ENCODE measurements at places on chromosomes 2 and 18. TPM values are rescaled to one million over a fixed set of nuclear protein-coding genes. Genes with fewer than 3 reads are reported as not detected.

CCDC102B gene
- total RNA-seq: 6.1 TPM

REG1B gene
- not detected for total RNA-seq

SAG gene
- total RNA-seq: not detected

SIX3 gene
- total RNA-seq: not detected

HDHD2 gene
- 42.3 TPM for total RNA-seq

KLHL41 gene
- total RNA-seq: 163 TPM

XDH gene
- 0.05 TPM for total RNA-seq

BOLL gene
- not detected for total RNA-seq

HAUS1 gene
- total RNA-seq: 6.4 TPM

GPAT2 gene
- 5.3 TPM for total RNA-seq

ALK gene
- 0.14 TPM for total RNA-seq

ANKRD30BL gene
- not detected for total RNA-seq

GPR45 gene
- not detected for total RNA-seq

GRCh38 chr2:231648579-231649174 is 56.0 kb downstream of the TEX44 start:
- DNase-seq: peak; percentile 70

GRCh38 chr2:219688560-219689445 is 61.4 kb downstream of the SLC4A3 start:
- no peak for DNase-seq

- no peak for DNase-seq
Observed at GRCh38 chr2:201057087-201057521, 14.4 kb downstream of the HYCC2 start.

DNA sequence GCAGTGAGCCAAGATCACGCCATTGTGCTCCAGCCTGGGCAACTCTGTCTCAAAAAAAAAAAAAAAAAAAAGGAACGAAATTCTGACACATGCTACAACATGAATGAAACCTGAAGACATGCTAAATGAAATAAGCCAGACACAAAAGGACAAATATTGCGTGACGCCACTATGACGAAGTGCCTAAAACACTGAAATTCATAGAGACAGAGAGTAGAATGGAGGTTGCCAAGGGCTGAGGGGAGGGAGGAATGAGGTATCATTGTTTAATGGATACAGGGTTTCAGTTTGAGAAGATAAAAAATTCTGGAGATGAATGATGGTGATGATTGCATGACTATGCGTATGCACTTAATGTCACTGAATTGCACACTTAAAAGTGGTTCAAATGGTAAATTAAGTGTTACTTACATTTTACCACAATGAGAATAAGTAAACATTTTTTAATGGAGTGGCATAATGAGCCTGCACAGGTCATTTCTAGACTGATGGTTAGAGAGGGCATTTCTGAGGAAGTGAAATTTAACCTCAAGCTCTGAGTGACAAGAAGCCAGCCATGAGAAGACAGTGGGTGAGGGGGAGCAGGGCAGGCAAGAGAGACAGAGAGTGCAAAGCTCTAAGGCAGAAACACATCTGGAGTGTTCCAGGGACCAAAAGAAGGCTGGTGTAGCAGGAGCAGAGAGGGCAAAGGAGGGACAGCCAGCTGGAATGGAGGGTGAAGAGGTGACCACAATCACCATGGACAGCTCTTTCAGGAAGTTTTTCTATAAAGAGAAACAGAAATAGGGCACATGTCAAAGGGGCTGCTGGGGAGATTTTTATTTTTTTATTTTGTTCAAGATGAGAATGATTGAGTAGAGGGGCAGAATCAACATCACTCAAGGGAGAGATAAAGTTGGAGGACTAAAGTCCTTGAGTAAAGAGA is 20.6 kb upstream of the EXOC6B start:
- no peak for DNase-seq

- no peak for DNase-seq
Observed at GRCh38 chr2:100978582-100979191, 23.4 kb upstream of the RPL31 start.

GRCh38 chr2:172293952-172294351 is 133.4 kb upstream of the ITGA6 start:
- peak; percentile 42 for DNase-seq

- no peak for DNase-seq
Observed at GRCh38 chr18:26089293-26090129, 902 bp downstream of the SS18 start.

DNA sequence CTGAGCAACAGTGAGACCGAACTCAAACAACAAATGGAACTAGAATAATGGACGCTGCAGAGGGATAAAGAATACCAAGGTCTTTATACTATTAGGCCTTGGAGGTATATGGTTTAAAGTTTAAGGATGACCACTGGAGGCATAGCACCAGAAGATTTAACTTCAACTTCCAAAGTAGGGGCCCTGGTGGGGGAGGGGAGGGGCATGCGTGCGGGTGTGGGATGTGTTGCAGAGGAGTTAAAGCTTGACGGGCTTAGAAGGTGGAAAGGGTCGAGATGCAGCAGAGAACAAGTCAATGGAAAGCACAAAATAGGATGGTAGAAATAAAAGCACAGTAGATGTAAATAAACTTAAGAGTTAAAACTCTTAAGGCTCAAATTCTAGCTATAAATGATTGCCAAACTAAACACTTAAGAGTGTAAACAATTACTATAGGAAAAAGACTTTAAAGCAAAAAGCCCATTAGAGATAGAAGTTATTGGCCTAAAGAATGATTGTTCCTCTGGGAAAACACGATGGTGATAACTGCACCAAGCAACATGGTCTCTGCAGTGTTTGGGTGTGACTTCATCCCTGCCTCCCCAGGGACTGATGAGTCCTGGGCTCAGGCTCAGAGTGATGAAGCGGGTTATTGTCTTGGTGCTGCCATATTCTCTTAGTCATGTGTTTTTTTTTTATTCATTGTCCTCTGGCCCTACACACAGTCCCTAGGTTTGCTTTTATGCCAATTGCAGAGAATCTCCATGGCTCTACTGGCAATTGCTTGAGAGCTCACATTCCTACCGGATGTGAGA is 13.0 kb downstream of the RRM2 start:
- DNase-seq: no peak

GRCh38 chr2:85921659-85922058 is 32.9 kb upstream of the ST3GAL5 start:
- no peak for DNase-seq

DNA sequence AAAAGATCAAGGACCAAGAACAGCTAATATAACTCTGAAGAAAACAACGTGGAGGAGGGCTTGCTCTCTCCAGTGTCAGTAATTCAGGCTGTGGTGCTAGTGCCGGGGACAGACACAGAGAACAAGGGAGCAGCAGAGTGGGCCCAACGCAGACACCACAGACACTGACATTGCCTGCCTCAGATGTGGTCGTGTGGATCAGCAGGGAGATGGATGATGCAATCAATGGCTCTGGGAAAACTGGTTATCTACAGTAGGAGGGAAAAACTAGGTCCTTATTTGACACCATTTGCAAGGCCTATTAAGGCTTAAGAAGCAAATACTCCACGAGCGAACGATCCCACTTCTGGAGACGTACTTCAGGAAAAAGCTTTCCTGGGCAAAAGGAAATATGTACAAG is 36.1 kb downstream of the HDLBP start:
- DNase-seq: no peak

DNA sequence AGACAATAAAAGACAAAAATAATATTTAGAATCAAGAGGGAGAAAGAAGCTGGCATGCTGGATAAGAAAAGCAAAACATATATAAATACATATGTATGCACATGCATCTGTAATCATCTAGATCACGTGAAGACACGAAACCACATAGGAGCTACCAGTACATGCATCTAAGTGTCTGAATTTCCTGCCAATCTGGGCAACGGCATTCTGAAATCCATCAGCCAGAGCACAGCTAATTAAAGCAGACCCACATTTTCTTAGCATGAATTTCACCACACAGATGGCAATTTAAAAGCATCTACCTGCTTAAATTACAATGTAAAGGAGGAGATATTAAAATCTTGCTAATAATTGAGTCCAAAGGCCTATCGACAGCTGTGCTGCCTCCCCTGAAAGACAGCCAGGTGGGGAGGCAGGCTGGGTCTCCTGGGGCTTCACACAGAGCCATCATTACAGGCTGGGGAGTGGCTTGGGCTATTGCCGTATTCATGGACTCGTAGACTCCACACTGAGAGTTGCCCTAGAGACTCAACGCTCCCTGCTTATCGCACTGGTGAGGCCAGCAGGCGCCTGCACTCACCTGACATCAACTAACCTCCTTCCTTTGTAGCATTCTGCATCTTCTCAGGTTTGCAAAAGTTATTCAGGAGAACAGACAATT is 272.5 kb upstream of the PXDN start:
- no peak for DNase-seq

DNA sequence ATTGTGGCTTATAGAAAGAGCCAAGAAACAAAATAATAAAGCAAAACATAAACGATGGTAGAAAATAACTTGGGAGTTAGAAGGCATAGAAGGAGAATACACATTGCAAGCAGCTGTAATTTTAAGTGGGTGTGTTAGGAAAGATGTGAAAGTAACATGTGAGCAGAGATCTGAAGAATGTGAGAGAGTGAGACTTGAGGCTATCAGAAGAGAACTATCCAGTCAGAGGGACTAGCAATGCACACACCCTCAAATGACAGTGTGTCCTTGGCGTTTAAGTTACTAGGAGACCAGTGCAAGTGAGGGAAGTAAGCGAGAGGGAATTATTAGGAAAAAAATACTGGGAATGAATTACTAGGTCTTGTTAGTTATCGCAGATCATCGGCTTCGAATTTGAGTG is 304.9 kb downstream of the DSEL start:
- no peak for DNase-seq

- no peak for DNase-seq
Observed at GRCh38 chr2:203782262-203782976, 76.0 kb downstream of the CD28 start.

GRCh38 chr2:226721541-226721940 is 78.1 kb downstream of the IRS1 start:
- DNase-seq: peak; percentile 57

GRCh38 chr2:1544478-1545069 is 131.3 kb downstream of the TPO start:
- DNase-seq: no peak

DNA sequence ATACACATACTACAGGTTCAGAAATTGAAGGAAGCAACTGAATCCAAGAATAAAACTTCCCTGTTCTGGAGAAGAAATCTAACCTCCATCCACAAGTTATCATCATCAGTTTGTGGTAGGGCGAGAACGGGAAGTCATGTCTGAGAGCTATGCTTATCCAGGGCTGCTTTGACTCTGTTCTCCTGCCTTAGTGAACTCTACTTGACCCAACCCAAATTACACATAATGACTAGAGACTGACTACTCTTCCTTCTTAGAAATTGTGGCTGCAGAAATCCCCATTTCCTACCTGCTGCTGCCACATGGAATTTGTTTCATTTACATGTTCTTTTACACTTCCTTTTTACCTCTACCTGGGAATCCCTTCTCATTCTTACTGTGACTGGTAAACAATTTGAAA is 1102.6 kb upstream of the PIK3C3 start:
- no peak for DNase-seq

- DNase-seq: peak; percentile 76
Observed at GRCh38 chr2:46813020-46813415, 102.6 kb downstream of the MCFD2 start.

DNA sequence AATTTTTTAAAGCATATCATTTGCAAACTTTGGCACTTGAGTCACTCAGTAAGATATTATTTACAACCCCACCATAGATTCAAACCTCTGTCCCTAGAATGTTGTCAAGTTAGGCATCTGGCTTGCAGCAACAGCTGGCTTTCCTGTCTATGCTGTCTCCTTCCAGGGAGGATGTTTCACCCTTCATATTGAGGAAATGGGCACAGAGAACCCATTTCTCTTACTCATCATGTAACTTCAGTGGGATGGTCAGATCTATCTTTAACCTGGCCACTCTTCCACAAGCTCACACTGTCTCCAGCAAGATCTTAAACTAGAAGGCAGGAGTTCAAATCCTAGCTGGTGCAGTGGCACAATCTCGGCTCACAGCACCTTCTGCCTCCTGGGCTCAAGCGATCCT is 15.8 kb downstream of the LCT start:
- DNase-seq: no peak

GRCh38 chr2:39516347-39517101 is 79.4 kb upstream of the MAP4K3 start:
- DNase-seq: peak; percentile 55

Data from left ventricle myocardium inferior (tissue), 1 donor.